T follicular helper cell (primary cell): ENCODE measurements at places on chromosomes 16 and 17.
A peak's percentile ranks its signal among the peaks of the same experiment; 100 is the strongest.

DNA sequence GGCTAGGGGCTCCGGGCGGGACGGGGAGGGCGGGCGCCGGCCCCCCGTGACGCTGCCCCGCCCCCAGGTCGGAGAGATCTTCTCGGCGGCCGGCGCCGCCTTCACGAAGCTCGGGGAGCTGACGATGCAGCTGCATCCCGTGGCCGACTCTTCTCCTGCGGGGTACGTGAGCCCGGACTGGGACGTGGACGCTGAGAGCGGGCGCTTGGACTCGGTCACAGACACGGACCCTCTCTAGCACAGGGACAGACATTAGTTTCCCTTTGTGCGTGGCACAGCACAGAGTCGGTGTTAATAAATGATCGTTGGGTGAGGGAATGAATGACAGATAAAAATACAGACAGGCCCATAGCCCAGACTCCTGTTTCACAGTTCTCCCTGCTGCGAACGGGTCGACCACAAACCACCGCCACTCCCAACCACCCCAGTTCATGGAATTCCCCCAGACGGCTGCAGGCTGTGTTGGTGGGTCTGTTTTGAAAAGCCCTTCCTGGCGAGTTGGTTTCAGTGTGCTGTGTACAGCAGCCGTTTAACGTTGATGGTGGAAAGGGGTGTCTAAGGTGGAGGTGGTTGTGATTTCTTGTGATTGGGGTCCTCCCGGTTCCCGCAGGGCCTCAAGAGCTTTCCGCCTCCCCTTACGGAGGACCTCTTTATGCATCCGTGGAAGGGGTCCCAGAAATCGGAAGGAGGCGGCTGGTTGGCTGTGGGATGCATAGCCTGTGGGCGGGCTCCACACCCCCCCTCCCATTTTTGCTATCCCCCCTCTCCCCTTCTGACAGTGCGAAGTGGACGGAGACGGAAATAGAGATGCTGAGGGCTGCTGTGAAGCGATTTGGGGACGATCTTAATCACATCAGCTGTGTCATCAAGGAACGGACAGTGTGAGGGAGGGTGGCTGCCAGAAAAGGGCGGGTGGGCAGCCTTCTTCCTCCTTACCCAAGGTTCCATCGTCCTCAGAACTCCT is 2.9 kb downstream of the RNASEK start:
- DNase-seq = peak; percentile 78

- DNase-seq = no peak
Observed at GRCh38 chr16:27027971-27028370, 38.8 kb upstream of the C16orf82 start.

- DNase-seq = no peak
Observed at GRCh38 chr16:86031141-86031678, 132.2 kb downstream of the IRF8 start.

DNA sequence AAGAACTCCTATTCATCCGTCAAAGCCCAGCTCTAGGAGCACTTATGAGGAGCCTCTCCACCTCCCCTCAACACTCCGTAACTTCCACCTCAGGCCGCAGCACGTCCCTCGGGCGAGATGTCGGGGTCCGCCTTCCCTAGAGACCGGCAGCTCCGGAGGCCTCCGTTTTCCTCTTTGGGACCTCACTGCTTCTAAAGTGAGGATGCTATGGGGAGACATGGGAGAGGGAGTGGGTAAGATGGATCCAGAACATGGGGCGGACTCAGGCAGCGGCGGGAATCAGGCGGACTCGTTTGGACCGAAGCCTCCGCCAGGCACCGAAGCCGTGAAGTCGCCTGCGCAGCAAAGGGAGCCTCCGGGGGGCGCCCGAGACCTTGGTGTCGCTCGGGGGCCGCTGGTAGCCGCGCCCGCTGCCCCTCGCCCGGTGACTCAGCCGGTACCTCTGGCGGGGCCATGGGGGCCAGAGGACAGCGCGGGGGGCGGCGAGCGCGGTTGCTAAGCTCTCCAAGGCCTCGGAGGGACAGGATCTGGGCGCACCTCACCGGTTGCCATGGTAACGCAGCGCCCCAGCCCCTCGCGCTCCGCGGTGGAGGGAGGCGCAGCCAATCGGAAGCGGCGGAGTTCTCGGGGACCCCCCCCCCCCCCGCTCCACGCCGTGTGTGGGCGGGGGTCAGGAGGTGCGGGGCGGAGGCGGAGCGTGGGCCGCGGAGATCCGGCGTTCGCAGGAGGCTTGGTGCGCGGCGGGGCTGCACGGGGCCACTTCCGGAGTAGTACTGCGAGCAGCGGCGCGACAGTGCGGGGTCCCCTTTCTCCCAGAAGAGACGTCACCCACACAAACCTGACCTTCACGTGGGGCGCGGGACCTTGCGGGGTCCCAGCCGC is 1.3 kb upstream of the HIC1 start:
- peak; percentile 62 for DNase-seq

GRCh38 chr17:74863420-74864296 is 4.0 kb upstream of the GRIN2C start:
- DNase-seq = no peak

- DNase-seq = no peak
Observed at GRCh38 chr17:57466017-57466471, 209.7 kb downstream of the MSI2 start.

GRCh38 chr16:154217-155030 is 2.0 kb downstream of the HBZ start:
- no peak for DNase-seq

GRCh38 chr16:22423716-22424115 is 49.3 kb upstream of the CDR2 start:
- DNase-seq = no peak

- DNase-seq = no peak
Observed at GRCh38 chr17:58247511-58248363, 9.4 kb downstream of the LPO start.

DNA sequence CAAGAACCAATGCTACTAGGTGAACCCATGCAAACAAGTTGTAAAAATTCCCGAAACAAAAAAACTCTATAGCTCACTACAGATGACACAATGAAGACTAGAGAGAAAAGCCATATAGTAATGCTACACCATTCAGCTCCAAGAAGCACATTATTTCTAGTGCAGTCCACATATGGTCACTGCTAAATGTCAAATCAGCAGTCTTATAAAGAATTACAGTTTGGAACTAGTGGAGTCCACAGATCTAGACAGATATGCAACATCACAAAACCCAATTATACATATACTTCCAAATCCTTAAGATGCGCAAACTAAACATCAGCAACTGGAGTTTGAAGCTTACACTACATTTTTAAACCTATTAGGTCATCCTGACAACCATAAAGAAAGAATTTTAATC is 33.5 kb downstream of the GPATCH8 start:
- no peak for DNase-seq

- DNase-seq = no peak
Observed at GRCh38 chr16:56912746-56913708, 18.9 kb upstream of the HERPUD1 start.

DNA sequence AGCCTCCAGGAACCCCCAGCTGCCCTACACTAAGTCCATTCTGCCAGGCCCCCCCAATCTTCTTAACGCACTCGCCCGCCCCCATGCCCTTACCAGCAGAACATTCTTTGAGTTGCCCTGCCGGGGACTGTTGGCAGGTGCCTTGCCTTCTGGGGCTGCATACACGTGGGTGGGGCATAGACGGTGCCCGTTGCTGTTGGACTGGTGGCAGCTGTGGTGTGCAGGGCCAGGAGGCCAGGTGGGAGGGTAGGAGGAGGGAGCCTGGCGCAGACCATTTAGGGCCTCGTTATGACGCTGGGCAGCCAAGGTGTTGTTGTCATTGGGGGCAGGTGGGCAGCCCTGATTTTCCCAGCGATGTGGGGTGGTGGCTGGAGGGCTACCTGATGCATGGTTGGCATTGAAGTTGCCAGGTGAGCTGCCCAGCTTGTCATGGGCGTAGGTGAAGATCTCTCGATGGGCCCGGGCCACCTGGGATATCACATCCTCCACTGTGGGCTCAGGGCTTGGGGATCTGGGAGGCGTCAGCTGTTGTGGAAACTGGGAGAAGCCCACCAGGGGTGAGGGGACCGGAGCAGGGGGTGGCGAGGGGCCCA is 4.9 kb downstream of the NR1D1 start:
- no peak for DNase-seq

- DNase-seq = no peak
Observed at GRCh38 chr17:2172077-2172851, 117.4 kb downstream of the HIC1 start.

DNA sequence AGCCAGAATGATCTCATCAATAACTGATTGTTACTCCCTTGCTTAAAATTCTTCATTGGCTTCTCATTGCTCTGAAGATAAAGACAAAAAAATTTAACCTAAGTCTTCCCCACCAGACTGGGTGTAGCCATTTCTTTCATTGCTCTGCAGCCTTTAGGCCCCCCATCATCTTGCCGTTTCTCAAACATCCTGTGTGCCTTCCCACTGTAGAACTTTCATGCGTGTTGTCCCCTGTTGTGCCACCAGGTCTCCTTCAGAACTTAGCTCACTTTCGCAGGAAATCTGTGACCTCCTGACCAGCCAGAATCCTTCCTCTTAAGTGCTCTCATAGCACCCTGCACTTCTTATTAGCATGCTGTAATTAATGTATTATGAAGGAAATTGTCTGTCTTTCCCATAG is 31.8 kb downstream of the TNRC6C start:
- no peak for DNase-seq

DNA sequence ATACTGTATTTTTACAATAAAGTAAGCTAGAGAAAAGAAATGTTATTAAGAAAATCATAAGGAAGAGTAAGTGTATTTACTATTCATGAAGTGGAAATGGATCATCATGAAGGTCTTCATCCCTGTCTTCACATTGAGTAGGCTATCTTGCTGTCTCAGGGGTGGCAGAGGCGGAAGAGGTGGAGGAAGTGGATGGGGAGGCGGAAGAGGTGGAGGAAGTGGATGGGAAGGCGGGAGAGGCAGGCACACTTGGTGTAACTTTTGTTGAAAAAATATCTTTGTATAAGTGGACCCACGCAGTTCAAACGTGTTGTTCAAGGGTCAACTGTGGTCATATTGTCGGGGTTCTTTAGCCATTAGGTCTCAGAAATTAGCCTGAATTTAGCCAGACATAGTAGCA is 50.2 kb downstream of the PIGL start:
- no peak for DNase-seq

DNA sequence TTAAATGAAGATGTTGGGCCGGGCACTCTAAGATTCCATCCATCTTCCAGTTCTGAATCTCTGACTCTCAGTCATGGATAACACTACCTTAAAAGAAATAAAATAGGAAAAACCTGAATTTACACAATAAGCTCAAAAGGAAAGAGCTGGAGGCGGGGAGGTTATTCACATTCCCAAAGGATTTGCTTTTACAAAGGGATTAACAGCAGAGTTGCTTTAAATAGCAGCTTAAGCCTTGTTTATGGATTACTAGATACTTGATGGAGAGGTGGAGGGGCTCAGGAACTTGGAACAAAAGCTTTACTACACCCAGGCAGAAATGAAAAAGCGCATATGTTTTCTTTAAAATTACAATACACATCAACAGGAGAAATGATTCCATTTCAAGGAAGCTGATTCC is 84.5 kb downstream of the XYLT1 start:
- DNase-seq = no peak

DNA sequence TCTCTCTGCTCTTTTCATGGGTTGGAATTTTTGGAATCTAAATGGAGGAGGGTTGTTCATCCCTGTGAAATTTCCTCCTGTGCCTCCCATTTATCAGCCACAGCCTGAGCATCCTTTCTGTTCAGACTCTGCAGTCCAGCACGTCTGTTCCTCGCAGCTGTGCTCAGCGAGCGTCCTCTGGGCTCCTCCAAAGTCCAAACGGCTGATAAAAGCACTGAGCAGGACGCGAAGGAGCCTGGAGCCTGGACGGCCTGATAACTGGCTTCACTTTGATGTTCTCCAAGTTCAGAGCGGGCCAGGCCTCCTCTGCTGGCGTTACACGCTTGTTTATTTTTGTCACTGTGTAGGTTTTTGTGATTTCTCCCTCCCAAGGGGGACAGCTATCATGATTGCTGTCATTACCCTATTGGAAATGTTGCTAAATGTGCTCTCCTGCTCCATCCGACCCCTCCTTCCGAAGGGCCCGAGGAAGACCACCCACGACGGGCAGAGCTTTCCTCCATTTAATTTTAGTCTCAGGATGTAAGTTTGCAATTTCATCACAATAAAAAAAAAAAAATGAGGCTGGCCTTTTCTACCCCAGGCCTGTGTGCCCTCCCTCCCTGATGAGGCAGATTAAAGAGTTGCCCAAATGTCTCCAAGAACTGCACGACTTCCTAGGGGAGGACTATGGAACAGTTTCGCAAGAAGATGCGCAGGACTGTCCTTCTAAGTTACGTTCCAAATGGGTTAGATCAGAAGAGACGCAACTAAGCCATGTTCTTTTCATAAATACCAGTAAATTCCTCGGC is 290.5 kb upstream of the FOXF1 start:
- no peak for DNase-seq

DNA sequence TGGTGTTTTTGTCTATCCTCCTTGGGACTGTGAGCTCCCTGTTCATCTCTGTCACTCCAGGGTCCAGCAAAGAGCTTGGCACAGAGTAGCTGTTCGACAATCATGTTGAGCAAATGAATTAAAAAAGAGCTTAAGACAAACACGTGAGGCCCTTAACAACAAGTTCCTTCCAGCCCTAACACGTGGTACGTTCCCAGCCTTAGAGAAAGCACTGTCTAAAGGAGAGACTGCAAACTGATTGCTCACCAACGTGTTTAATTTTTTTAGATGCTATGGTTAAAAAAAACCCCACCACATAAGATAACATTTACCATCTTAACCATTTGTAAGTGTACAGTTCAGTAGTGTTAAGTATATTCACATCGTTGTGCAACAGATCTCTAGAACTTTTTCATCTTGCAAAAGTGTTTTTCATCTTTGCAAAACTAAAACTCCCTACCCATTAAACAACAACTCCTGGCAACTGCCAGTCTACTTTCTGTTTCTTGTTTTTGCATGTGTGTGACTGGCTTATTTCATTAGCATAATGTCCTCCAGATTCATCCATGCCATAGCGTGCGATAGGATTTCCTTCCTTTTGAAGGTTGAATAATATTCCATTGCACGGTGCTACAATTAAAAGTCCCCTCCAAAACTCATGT is 28.2 kb downstream of the LAT start:
- no peak for DNase-seq

- DNase-seq = no peak
Observed at GRCh38 chr16:15808071-15808470, 48.8 kb downstream of the MYH11 start.

DNA sequence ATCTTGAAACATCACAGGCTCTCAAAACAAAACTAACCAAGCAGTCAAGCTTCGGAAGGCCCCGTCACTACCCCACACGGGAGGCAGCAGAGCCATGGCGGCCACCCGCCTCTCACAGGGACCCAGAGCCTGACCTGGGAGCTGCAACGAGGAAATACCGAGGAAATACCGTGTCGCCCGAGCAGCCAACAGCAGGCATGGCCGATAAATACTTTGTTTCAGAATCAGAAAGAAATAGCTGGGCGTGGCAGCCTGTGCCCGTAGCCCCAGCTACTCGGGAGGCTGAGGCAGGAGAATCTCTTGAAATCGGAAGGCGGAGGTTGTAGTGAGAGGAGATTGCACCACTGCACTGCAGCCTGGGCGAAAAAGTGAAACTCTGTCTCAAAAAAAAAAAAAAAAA is 6.9 kb downstream of the LMF1 start:
- no peak for DNase-seq

DNA sequence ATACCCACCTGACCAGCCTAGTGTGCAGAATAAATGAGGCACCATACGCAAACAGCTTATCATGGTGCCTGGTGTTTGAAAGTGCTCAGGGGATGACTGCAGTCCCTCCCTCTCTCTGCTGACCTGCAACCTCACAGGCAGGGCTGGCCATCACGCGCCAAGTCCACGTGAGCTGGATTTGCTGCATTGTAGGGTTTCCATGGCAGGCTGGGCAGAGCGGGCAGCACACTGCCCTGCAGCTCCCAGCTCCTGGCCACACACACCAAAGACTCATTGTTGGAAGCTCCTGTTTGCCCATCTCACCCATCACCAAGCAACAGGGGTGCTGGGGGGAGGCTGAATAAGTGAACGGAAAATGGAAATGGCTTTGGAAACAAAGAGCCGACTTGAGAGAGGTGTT is 81.8 kb downstream of the IRX3 start:
- no peak for DNase-seq
